ENCODE measurements at places on chromosomes 13 and 19.

- peak; percentile 1 for DNase-seq
These were observed 952.4 kb downstream of the PCDH17 start for GRCh38 chr13:58583966-58584365.

DNA sequence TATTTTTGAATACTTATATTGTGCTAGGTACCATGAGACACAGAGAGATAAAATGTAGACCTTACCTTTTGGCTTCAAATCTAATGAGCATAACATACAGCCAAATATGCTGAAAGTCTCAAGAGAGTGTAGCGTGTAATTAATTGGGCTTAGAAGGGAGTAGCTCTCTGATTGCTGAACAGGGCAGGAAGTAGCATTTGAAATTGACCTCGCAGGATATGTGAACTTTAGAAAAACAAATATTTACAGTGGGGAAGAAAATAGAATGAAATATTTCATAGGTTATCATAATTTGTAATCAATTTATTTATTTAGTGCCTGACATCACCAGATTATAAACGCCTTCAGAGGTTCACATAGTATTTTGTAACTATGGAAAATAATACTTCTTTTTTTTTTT, 327.1 kb downstream of the RFC3 start:
- no peak for DNase-seq

- DNase-seq = no peak
These were observed 49.7 kb downstream of the COLGALT1 start for GRCh38 chr19:17605117-17605516.

DNA sequence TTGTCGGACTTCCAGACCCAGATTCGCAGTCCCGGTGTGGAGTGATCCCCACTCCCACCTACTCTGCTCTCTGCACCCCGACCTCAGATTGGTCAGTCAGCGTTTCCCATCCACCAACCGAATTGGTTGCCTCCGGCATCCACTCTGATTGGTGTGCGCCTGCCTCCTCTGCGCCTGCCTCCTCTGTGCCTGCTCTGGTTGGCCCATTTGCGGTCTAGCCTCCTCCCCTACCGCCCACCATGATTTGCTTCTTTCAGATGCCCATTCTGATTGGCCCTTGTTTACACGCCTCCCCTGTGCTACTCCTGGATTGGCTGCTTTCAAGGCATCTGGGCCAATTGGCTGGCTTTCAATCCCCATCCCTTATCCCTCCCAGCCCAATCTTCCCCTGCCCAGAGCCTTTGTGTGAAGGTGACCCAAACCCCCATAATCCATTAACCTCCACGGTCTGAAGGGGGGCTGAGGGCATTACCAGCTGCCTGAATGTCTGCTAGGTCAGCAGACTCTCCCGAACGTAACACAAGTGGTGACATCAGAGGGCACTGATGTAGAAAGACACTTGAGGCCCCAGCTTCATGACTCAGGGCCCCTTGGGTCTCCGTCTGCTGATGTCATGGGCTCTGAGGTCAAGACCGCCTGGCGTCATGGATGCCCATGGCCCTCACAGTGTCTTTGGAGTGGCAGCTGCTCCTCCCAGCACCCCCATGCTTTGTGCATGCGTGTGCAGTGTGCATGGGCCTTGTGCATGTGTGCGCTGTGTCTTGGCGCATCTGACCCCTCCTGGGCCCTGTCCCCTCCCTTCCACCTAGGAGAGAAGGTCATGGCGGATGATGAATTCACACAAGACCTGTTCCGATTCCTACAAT, 80.4 kb downstream of the MAP4K1 start:
- DNase-seq = no peak

DNA sequence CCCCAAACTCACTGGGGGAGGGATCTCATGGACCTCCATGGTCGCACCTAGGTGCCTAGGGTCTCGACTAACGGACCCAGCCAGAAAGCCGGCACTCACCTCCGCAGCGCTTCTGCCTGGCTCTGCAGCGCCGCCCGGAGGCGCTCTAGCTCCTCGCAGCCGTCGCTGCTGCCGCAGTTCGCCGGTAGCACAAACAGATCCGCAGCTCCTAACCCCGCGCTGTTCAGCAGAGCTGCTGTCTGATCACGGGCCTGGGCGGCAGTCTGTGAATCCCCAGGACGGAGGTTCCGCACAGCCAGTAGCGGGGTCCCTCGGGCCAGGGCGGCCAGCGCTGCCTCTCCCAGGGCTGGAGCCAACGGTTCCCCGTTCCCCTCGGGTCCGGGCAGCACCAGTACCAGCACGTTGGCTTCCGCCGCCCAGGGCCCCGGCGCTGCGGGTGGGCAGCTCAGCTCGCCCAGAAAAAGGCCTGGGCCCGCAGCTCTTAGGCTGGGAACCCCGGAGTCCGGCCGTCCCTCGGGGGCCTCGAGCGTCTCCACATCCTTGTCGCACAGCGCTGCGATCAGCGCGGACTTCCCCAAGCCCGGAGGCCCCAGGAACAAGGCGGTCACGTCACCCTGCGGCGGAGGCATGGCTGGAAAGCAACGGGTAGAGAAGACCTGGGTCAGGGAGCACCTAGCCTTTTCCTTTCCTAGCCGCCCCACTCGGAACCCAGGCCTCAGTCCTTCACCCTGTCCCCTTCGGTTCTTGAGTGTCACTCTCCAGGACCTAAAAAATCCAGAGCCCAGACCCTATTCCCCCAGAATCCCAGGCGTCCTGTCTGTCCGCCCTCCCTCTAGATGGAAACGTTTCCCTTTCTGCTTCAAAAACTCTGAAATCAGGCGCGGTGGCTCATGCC, 977 bp downstream of the IRGQ start:
- no peak for DNase-seq

DNA sequence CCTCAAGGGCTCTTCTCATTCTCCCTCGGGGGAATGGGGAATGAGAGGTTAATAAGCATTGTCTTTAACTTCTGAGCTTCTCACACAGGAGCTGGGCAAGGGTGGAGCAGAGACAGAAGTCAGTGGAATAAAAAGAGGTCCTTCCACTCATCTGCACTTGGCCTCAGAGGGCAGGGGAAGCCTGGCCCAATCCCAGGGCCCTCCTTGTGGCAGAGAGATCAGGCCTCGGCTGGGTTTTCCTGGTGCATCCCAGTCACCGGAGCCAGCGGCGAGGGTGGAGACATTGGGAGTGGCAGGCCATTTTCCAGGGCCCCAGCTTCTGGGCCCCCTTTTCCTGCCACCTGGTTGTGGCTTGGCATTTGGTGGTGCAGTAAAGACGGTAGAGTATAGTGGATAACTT, 10.6 kb downstream of the CALM3 start:
- DNase-seq = no peak

DNA sequence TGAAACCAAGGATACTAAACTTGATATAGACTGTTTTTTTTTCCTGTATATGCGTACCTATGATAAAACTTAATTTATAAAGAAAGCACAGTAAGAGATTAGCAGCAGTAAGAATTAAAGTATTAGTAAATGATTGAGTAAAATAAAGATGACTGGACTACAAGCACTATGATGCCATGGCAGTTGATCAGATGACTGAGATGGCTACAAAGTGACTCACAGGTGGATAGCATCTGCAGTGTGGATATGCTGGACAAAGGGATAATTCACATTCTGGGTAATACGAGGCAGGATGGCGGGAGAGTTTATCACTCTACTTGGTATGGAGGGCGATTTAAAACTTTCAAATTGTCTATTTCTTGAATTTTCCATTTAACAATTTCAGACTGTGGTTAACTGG, 11.8 kb downstream of the HTR2A start:
- no peak for DNase-seq

DNA sequence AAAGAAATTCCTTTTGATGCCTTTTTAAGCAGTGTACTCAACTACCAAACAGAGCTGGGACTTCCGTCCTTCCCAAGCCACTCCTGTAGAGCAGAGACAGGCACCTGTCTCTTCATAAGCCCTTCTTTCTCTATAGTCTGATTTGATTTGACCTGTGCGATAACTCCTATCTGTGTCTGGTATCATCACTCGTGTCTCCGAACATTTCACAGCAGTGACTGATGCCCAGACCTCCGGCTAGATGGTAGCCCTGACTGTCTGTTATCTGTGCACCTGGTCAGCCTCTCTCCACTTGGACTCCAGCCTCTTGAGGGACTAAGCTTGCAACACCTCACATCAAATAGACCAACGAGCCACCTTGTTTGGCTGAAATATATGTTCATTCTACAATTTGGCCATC, 316.2 kb upstream of the ZNF507 start:
- no peak for DNase-seq

DNA sequence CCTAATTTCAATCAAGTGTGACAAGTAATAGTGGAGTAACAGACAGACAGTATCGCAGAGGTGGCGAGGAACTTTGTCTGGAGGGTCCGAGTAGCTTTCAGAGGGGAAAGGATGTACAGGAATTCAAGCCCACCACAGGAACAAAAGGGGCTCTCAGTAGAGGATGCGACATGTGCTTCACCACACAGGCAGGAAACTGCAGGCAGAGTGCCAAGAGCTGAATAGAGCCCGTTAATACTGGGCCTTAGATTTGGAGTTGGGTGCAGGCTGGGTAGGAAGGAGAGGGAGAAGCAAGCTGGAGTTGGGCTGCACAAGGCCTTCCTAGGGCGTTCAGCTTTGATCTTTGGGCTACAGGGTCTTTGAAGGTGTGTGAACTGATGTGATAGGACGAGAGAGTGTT, 1.2 kb downstream of the CCDC70 start:
- DNase-seq = no peak

DNA sequence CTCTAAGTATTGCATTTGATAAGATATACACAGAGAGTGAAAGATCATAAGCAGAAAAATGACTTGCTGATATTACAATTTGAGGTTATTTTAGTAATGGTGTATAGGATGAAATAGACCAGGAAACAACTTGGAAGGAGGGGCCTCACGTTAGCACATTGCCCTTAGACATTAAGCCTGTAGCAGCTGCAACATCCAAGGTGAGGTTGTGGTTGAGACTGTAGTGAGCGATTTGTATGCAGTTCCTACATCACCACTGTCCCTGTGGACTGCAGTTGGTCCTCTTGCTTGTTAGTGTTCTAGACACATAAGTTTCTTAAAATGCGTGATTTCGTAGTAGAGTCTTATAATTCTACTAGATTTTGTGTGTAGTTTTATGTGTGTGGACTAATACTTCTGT, 311.3 kb downstream of the ATP8A2 start:
- DNase-seq = no peak

GRCh38 chr13:66216728-66217127, 1013.4 kb downstream of the PCDH9 start:
- DNase-seq = peak; percentile 10

GRCh38 chr19:5228932-5229777, 111.5 kb downstream of the PTPRS start:
- no peak for DNase-seq

DNA sequence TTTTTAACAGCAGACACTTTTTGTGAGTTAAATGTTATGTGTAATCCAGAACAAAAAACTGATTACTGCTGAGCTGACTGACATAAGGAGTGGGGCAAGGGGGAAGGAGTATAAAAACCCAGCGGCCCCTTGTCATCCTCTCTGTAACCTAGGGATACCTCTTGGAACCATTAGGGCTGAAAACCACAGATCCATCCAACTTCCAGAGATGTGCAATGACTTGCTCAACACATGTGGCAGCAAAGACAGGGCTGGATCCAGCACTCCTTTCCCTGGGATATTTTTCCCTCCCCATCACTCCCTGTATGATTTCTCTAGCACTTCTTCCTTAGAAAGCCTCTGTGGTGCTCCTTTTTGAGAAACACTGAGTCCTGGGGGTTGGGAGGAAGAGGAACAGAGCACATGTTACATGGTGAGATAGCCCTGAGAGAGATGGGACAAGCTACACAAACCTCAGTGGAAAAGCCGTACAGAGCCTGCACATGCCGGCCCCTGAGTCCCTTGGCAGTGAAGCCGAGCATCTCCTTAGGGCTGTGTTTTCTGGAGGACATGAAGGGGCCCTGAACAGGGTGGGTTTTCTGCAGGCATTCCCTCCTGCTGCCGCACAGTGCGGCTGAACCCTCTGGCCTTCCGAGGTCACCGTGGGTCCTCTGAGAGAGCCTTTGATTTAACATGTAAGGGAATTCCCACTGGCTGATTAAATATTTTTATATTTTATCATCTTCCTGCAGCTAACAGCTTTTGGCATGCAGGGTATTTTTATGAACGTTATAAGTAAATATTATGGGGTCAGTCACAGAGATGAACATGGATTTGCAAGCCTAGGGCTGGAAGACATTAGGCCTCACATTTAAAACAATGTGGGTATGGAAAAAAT, 219.9 kb downstream of the COG6 start:
- no peak for DNase-seq

- DNase-seq = no peak
These were observed 1670.2 kb upstream of the PCDH20 start for GRCh38 chr13:63085851-63086250.

- DNase-seq = no peak
These were observed 682 bp upstream of the TEAD2 start for GRCh38 chr19:49362929-49363267.

DNA sequence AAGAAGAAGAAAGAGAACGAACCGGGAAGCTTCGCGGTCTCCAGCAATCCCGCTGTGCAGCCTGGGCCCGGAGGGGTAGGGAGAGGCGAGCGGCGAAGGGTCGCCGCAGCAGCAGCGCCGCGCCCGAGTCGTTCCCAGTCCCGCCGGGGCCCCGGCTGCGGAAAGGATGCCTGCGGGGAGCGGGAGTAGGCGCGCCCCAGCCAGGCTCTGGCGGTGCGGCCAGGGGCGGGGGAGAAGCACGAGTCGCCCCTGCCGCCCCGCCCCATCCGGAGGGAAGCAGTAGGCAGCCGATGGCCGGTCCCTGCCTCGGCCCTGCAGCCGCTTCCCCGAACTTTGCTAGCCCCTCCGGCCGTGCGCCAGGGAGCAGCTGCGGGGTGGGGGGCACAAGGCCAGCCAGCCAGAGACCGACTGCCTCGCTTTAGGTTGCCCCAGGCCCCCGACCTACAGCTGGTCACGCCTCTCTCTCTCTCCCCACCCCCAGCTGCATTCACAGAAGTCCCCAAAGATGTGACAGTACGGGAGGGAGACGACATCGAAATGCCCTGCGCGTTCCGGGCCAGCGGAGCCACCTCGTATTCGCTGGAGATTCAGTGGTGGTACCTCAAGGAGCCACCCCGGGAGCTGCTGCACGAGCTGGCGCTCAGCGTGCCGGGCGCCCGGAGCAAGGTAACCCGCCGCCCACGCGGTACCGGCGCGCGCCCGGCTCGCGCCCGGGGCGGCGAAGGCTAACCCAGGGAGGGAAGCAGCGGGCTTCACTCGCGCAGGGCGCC, 1.1 kb downstream of the VSTM2B start:
- no peak for DNase-seq

DNA sequence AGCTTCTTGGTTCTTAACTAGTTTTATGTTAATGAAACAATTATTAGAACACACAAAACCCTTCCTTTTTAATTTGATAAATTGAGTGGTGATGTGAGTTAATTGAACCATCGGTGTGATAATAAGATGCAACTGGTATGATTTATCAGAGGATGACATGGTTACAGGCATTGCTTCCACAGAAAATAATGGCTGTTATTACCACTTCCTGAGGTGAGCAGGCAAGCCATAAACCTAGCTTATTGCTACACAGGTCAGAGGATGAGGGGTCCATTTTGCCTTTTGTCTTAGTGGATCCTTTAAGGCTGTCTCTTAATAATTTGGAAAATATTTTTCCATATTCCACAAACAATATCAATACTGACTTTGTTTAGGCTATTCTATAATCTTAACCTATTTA, 226.6 kb upstream of the EDNRB start:
- DNase-seq = no peak
